A549 treated with AZD2906 at 1 μM for 4 hours (cell line): ENCODE measurements at places on chromosomes 2 and 18. TPM values are rescaled to one million over a fixed set of nuclear protein-coding genes. Genes with fewer than 3 reads are reported as not detected.

Gene IL36RN
- 0.02 to 0.11 TPM (median 0.02 TPM) in 3 of 5 replicates, not detected in the others for total RNA-seq

Gene SPHKAP
- total RNA-seq, result 0.01 TPM in 1 of 5 replicates, not detected in the others

Gene CCDC85A
- 0.31 to 0.46 TPM (median 0.35 TPM) in 5 replicates for total RNA-seq

Gene PRKAG3
- total RNA-seq, result not detected in 5 replicates

Gene ARHGAP25
- total RNA-seq, result 0.16 to 0.35 TPM (median 0.22 TPM) in 5 replicates

Gene LIMS1
- total RNA-seq, result 45.2 to 67.4 TPM (median 59.9 TPM) in 5 replicates

Gene PIGN
- total RNA-seq, result 7.6 to 9.8 TPM (median 8.7 TPM) in 5 replicates

Gene ZNF892
- total RNA-seq, result 0.21 to 0.95 TPM (median 0.65 TPM) in 5 replicates

Gene FBXO15
- 0.48 to 1.1 TPM (median 0.62 TPM) in 5 replicates for total RNA-seq

Gene NOL4
- total RNA-seq, result not detected in 5 replicates

Gene IL37
- total RNA-seq, result not detected in 5 replicates
